ENCODE measurements at places on chromosomes 5 and 9. TPM values are rescaled to one million over a fixed set of nuclear protein-coding genes. Genes with fewer than 3 reads are reported as not detected.

- no peak for DNase-seq
These were observed 20.8 kb upstream of the ZNF354A start for GRCh38 chr5:178751286-178751685.

DNA sequence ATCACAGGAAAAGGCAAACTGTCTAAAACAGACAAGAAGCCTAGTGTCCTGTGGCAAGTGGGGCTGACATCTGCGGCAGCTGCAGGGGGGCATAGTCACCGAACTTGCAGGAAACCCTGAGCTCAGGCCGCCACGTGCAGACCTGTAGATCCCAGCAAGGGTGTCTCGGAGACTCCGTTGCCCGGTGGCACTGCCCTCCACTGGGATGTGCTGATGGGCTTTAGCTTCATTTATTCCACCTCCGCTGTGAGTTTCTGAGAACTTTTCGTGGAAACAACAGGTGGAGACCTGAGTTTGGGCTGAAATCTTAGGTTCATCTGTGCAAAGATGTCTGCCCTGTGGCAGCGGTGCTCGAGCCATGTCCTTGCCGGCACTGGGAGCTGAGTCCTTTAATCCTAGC, 22.1 kb downstream of the CEP72 start:
- no peak for DNase-seq

DNA sequence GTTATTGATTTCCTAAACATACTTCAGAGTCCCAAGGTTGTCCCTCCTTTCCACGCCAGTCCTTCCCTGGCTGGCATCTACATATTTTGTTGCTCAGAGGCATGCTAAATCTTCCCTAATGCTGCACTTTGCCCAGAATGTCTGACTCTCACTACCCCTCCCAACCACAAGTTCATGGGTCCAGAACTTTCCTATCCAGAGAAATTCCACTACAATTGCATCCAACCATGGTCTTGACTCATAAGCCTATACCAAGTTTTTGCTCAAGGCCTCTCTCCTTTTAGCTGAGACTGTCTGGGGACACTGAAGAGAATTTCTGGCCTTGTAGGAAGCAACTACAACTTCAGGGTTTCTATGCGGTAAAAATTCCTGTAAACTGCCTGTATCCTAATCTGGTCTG, 206.3 kb downstream of the BNC2 start:
- no peak for DNase-seq

DNA sequence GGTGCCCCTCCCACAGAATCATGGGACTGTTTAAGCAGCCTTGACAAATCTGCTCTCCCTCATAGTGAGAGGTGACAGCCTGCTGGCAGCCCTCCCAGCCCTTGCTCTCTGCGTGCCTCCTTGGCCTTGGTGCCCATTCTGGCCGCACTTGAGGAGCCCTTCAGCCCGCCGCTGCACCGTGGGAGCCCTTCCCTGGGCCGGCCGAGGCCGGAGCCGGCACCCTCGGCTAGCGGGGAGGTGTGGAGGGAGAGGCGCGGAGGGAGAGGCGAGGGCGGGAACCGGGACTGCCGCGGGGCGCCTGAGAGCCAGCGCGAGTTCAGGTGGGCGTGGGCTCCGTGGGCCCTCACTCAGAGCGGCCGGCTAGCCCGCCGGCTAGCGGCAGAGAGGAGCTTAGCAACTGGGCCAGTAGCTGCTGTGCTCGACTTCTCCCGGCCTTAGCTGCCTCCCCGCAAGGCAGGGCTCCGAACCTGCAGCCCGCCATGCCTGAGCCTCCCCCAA, 125.9 kb upstream of the MYO10 start:
- DNase-seq, result no peak

DNA sequence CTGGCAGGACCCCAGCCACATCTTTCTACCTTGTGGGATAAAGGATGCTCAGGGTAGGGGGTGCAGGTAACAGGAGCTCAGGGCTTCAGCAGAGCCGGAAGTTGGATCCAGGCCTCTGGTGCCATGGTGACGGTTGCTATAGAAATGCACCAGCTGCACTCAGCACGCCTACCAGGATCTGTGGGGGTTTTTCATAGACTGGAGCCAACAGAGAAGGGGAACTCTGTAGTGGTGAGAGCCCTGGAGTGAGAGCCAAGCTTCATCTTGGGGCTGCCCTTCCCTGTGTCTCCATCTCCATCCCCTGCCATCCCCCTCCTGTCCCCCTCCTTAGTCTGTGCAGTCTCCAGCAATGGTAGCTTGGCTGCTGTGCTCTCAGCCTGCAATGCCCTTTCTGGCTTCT, 27.5 kb upstream of the BOD1 start:
- DNase-seq, result no peak

DNA sequence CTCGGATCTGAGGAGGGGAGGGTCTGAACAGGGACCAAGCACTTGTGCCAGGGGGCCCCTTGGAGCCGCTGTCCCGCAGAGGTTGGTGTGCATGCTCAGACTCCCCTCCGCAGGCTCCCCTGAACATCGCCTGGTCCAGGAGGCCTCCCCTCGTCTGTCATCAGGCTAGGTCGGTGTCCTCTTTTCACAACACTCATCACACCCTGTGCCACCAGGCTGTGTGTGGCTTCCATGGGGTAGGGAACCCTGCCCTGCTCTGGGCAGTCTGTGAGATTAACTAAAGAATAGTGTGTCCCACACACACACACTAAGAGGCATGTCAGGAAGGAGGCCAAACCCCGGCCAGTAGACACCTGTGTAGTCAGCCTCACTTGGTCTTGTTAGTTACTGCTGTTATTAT, 119.3 kb downstream of the C5orf15 start:
- DNase-seq, result no peak

- no peak for DNase-seq
These were observed 184.0 kb downstream of the SYK start for GRCh38 chr9:90985631-90986030.

GRCh38 chr5:79560771-79561524, 47.0 kb upstream of the HOMER1 start:
- no peak for DNase-seq

- DNase-seq, result no peak
These were observed 107.8 kb downstream of the THBS4 start for GRCh38 chr5:80142996-80143395.

GRCh38 chr9:105670775-105671174, 8.5 kb downstream of the TAL2 start:
- DNase-seq, result no peak

GRCh38 chr5:175163586-175164275, 280.3 kb downstream of the DRD1 start:
- no peak for DNase-seq

- DNase-seq, result no peak
These were observed 700.3 kb upstream of the TYRP1 start for GRCh38 chr9:11992866-11993265.

DNA sequence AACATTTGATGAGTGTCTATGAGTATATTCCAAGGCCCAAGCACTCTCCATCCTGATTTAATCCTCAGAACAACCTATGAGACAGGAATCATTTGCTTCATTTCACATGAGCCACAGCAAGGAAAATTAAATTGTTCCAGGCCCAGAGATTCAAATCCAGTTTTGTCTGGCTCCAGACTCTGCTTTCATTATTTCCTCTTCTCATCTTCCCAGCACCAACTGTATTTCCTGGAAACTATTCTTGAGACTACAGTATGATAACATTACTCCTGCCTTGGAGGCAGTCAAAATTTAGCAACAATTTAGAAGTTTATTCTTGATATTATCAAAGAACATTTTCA, 194.5 kb downstream of the ZNF608 start:
- DNase-seq, result no peak

- peak; percentile 18 for DNase-seq
These were observed 50.8 kb upstream of the PCSK1 start for GRCh38 chr5:96483878-96484277.

Gene ANKRD55
- 0.47 TPM for total RNA-seq

Gene GADD45G
- 0.35 TPM for total RNA-seq

Gene TMEM215
- total RNA-seq, result not detected

Gene MYMK
- total RNA-seq, result not detected

Gene CNOT8
- total RNA-seq, result 79.4 TPM

Gene CDC20B
- 0.23 TPM for total RNA-seq

Gene AUH
- total RNA-seq, result 7.4 TPM

Gene PELO
- total RNA-seq, result 31.1 TPM

Data from glomerular endothelial cell (primary cell).